ENCODE measurements at places on chromosomes 3 and 15.

GRCh38 chr3:124879337-124879680 lies 7.9 kb downstream of the ITGB5 start:
- no peak for DNase-seq

DNA sequence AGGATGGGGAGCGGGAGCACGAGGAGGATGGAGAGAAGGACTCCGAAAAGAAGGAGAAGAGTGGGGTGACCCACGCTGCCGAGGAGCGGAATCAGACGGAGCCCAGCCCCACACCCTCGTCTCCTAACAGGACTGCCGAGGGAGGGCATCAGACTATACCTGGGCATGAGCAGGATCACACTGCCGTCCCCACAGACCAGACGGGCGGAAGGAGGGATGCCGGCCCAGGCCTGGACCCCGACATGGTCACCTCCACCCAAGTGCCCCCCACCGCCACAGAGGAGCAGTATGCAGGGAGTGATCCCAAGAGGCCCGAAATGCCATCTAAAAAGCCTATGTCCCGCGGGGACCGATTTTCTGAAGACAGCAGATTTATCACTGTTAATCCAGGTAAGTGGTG lies 169.8 kb downstream of the FEZF2 start:
- no peak for DNase-seq

DNA sequence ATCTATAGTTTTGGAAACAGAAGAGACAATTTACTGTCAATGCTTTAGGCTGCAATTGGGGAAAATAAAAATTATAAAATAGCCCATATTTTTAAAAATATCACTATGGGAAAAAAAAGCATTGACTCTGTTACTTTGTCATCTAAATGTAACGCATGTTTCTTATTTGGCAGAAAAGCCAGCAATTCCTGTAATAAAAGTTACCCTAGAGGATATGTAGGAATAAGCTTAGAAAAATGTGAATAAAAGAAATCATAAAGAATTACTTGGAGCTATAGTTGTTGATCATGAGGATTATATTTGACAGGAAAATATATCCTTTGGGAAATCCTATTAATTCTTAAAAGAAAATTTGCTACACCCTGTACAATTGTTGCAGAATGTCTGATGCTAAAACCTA lies 515.4 kb upstream of the IL12A start:
- no peak for DNase-seq

GRCh38 chr3:17913359-17913758 lies 170.9 kb upstream of the TBC1D5 start:
- no peak for DNase-seq

GRCh38 chr3:27536491-27536890 lies 52.3 kb upstream of the SLC4A7 start:
- no peak for DNase-seq

- DNase-seq = no peak
Observed at GRCh38 chr15:67509918-67510317, 11.0 kb upstream of the C15orf61 start.

DNA sequence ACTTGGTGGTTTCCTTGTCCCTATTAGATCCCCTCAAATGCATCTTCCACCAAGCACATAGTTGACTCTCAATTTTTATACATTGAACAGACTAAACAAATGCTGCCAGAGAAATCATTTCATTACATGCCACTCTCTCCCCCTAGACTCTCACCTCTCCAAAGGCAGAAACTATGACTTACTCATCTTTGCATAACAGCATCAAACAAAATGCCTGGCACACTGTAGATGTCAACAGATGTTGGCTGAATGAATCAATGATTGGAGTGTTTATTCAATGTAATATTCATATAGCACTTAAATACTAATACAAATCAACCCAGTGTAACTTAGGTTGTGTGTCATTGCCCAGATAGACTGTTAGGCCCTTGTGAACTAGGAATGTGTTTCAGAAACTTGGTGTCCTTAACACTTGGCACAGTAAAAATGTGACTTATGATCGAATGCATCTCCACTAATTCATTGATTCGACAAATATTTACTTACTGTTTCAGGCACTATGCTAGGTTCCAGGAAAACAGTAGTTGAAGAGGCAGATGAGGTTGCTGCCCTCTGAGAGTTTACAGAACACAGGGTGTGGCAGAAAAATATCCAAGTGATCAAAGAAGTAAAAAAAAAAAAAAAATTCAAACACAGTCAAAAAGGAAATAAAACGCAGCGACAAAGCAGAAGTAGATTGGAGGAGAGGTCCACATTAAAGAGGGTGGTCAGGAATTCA lies 188.5 kb upstream of the LRRN1 start:
- no peak for DNase-seq

- no peak for DNase-seq
Observed at GRCh38 chr15:63072809-63073277, 30.3 kb downstream of the TPM1 start.

- no peak for DNase-seq
Observed at GRCh38 chr15:83207009-83207659, 489 bp downstream of the HDGFL3 start.
